Placental pericyte (primary cell): ENCODE measurements at places on chromosomes 7 and 10. TPM values are rescaled to one million over a fixed set of nuclear protein-coding genes. Genes with fewer than 3 reads are reported as not detected.

Gene ITPRID1
- not detected in 2 replicates for total RNA-seq

Gene MYH16
- total RNA-seq, result 0.43 TPM in 1 of 2 replicates, not detected in the other

Gene CARD11
- 0.88 and 1.0 TPM in 2 replicates for total RNA-seq

Gene ACSM6
- not detected in 2 replicates for total RNA-seq

Gene SDK1
- 1.1 and 2.0 TPM in 2 replicates for total RNA-seq

Gene CACNA2D1
- total RNA-seq, result 63.0 and 66.6 TPM in 2 replicates

Gene CALY
- not detected in 2 replicates for total RNA-seq

Gene PTPN20
- 0.22 and 0.72 TPM in 2 replicates for total RNA-seq

Gene EFCAB10
- total RNA-seq, result under 0.01 TPM in 1 of 2 replicates, not detected in the other

Gene LIPN
- total RNA-seq, result not detected in 2 replicates

Gene PRPS1L1
- not detected in 2 replicates for total RNA-seq

Gene ARHGAP22
- total RNA-seq, result 7.0 and 140 TPM in 2 replicates

Gene FRG2B
- not detected in 2 replicates for total RNA-seq

Gene SPDYE1
- total RNA-seq, result not detected in 2 replicates

Gene FUOM
- 7.7 and 10.1 TPM in 2 replicates for total RNA-seq

Gene GPRIN2
- total RNA-seq, result not detected in 2 replicates

Gene SYCE1
- total RNA-seq, result 8.3 and 9.7 TPM in 2 replicates

Gene CBLL1
- 28.8 and 35.0 TPM in 2 replicates for total RNA-seq

Gene KLLN
- total RNA-seq, result 0.66 and 1.0 TPM in 2 replicates

Gene CALHM3
- not detected in 2 replicates for total RNA-seq

Gene LRRC18
- total RNA-seq, result not detected in 2 replicates

Gene NRCAM
- 0.14 and 0.22 TPM in 2 replicates for total RNA-seq

Gene CRHR2
- total RNA-seq, result not detected in 2 replicates

Gene HOXA9
- 14.2 and 23.2 TPM in 2 replicates for total RNA-seq

Gene SH3PXD2A
- total RNA-seq, result 57.3 and 58.6 TPM in 2 replicates

Gene HOXA5
- under 0.01 and 3.4 TPM in 2 replicates for total RNA-seq

Gene MSS51
- total RNA-seq, result 1.5 and 1.9 TPM in 2 replicates

Gene GPR22
- total RNA-seq, result under 0.01 TPM in 1 of 2 replicates, not detected in the other

Gene VPS37D
- total RNA-seq, result 2.0 and 3.5 TPM in 2 replicates

Gene NUTM2D
- 1.5 and 1.7 TPM in 2 replicates for total RNA-seq

Gene DRGX
- not detected in 2 replicates for total RNA-seq

Gene INMT
- 1.1 and 17.8 TPM in 2 replicates for total RNA-seq

Gene C10orf53
- total RNA-seq, result not detected in 2 replicates

Gene GSTO2
- 0.22 and 1.9 TPM in 2 replicates for total RNA-seq

Gene HTR5A
- total RNA-seq, result not detected in 2 replicates

Gene RGR
- total RNA-seq, result not detected in 2 replicates

Gene GPER1
- total RNA-seq, result 3.4 and 4.8 TPM in 2 replicates

Gene SKIDA1
- under 0.01 TPM in 1 of 2 replicates, not detected in the other for total RNA-seq

Gene MYL10
- total RNA-seq, result not detected in 2 replicates
